Psoas muscle (tissue), 8 donors: ENCODE measurements at places on chromosomes 11 and 22. TPM values are rescaled to one million over a fixed set of nuclear protein-coding genes. Genes with fewer than 3 reads are reported as not detected.

The NXPE2 gene
- not detected for total RNA-seq

DNA sequence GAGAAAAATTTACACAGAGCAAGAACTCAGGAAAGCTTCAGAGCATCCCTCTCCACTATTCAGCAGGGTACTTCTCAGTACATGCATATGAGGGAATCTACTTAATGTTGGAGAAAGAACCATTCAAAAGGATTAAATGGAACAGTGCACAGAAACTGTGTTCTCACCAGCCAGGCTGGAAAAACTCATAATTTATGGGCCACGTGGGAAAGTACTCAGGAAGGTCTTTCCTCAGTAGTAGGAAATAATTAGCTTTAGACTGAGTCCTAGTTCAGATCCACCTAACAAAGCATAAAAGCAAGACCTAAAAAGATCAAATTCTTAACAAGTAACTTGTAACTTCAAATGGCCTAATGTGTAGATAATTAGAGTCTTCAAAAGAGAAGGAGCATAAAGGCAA is 134.0 kb downstream of the FAM76B start:
- no peak for DNase-seq
- no peaks in the 10 kb centered on the region for H3K27me3 ChIP-seq
- H3K4me3 ChIP-seq, result no peak overlapping the region
- no peak overlapping the region for H3K27ac ChIP-seq

DNA sequence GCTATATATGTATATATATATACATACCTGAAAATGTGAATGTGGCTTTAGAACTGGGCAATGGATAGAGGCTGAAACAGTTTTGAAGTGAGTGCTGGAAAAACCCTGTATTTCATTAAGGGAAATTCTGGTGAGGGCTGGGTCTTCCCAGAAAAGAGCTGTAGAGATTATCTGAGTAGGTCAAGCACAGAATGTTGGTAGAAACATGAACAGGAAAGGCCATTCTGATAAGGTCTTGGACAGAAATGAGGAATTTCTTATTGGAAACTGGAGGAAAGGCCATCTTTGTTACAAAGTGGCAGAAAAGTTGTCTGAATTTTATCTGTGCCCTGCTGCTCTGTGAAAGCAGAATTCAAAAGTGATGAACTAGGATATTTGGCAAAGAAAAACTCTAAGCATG is 25.4 kb downstream of the RTL6 start:
- H3K27me3 ChIP-seq, result no peaks in the 10 kb centered on the region
- H3K4me1 ChIP-seq, result no peaks in the 10 kb centered on the region
- no peak overlapping the region for H3K27ac ChIP-seq
- no peaks in the 10 kb centered on the region for H3K36me3 ChIP-seq
- no peak for DNase-seq
- H3K4me3 ChIP-seq, result no peak overlapping the region

The MUC5AC gene
- total RNA-seq, result 0.02 TPM

DNA sequence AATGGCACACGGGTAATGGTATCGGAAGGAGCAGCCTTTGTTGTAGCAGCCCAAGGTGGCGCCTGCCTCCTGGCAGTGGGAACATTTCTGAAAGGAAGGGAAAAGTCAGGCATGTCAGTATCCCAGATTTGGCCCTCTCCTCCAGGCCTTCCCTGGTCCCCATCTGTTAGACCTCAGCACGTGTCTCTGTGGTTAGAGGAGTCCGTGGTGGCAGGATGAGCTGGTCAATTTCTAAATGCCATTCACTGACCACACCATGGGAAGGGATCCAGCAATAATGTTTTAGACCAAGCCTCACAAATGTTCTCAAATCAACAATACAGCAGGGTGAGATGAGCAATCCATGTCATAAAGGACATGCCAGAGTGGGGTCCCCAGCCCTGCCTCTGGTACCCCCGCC is 49.0 kb upstream of the CYP2D6 start:
- DNase-seq, result no peak
- H3K27ac ChIP-seq, result no peak overlapping the region
- no peak overlapping the region for H3K4me3 ChIP-seq
- no peaks in the 10 kb centered on the region for H3K36me3 ChIP-seq

DNA sequence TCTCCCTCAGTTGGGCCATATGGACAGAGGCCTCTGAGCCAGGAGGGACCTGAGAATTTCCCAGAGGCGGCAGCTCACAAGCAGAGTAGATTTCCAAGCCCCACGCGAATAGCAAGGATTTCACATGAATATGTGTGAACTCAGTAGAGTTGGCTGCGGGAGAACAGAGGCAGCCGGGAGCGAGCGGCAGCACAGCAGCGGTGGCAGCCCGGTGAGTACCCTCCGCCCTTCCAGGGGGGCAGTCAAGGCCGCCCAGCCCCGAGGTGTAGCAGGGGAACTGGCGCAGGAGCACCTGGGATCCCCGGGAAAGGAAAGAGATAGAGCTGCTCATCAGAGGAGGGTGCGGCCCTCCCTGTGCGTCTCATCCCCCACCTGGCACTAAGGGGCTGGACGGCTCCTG is 8.4 kb upstream of the MS4A15 start:
- no peak overlapping the region for H3K4me3 ChIP-seq
- H3K36me3 ChIP-seq, result no peaks in the 10 kb centered on the region
- no peaks in the 10 kb centered on the region for H3K4me1 ChIP-seq
- H3K27ac ChIP-seq, result no peak overlapping the region
- H3K27me3 ChIP-seq, result peaks cover 10% of the 10 kb centered on the region
- no peak for DNase-seq

GRCh38 chr22:32699001-32699582 is 102.4 kb upstream of the TIMP3 start:
- H3K27me3 ChIP-seq, result no peaks in the 10 kb centered on the region
- H3K27ac ChIP-seq, result no peak overlapping the region
- DNase-seq, result peak; percentile 83
- H3K4me1 ChIP-seq, result no peaks in the 10 kb centered on the region

- H3K4me3 ChIP-seq, result no peak overlapping the region
- H3K27me3 ChIP-seq, result no peaks in the 10 kb centered on the region
- H3K27ac ChIP-seq, result no peak overlapping the region
- peaks cover 6% of the 10 kb centered on the region for H3K36me3 ChIP-seq
These were observed 12.3 kb downstream of the HYOU1 start for GRCh38 chr11:119044708-119045107.

DNA sequence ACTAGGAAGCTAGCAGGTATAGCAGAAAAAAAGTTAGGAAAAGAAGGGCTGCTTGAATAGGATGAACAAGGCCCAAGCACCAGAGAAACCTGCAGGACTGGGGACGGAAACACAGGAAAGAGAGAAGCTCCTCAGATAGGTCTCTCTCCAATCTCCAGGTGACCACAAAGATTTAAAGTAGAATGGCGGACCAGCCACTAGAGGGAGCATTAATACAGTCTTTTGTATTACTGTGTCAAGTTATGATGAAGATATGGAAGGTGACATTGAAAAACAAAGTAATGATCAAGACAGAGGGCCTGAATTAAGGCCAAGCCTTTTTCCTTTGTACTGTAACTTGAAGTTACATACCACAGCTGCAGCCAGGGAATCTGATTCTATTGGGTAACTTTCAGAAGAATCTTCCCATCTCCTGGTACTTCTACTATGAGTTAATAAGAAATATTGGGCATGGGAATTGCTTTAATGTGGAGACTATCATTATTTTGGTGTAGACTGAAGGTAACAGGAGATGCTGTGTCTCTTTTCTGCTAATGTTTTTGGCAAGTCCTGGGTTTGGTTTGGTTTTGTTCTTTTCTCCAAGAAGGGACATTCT is 33.8 kb downstream of the OR2AG2 start:
- no peak overlapping the region for H3K4me3 ChIP-seq
- H3K36me3 ChIP-seq, result no peaks in the 10 kb centered on the region
- H3K27ac ChIP-seq, result no peak overlapping the region
- no peaks in the 10 kb centered on the region for H3K27me3 ChIP-seq
- no peak for DNase-seq

The BRSK2 gene
- total RNA-seq, result 0.26 TPM

- peaks cover 6% of the 10 kb centered on the region for H3K4me1 ChIP-seq
- no peak for DNase-seq
- H3K36me3 ChIP-seq, result no peaks in the 10 kb centered on the region
- H3K27ac ChIP-seq, result no peak overlapping the region
- H3K27me3 ChIP-seq, result no peaks in the 10 kb centered on the region
- no peak overlapping the region for H3K4me3 ChIP-seq
These were observed 7.3 kb upstream of the ARAP1 start for GRCh38 chr11:72759468-72759985.

DNA sequence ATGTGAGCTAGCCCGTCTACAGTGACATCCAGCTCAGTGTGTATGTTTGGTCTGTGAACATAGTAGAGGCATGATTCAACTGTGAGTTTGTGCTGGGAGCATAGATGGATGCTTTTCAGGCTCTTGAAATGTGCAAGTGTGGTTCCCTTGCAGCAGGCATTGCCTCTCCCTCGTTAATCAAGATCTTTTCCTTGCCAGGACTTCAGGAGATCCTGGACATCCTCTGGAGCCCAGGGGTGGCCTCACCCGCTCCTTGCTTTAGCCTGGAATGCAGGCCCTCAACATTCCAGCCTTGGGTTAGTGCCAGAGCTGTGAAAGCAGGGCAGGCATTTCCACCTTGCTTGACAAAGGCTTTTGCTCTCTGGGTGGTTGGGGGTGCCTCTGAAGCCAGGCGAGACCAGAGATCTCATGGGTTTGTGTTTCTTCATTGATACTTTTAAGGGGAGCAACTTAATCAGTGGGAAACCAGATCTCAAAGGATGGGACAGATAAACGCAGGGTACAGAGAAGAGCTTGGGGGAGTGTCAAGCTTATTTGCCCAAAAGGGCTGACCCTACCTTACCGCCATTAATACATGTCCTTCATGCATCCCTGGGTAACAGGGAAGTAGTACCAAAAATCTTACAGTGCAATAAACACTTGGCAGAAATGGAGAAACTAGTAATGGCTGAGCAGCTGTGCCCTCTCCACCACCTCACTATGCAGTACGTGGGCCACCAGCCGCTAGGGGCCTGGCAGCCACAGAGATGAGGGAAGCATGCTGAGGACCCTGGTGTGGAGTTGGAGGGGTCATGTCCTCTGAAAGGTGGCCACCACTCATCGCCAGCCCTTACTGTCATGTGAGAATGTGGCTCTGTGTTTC is 72.1 kb downstream of the PTPRJ start:
- H3K4me1 ChIP-seq, result no peaks in the 10 kb centered on the region
- H3K27me3 ChIP-seq, result no peaks in the 10 kb centered on the region
- H3K36me3 ChIP-seq, result no peaks in the 10 kb centered on the region
- H3K4me3 ChIP-seq, result no peak overlapping the region
- DNase-seq, result no peak

DNA sequence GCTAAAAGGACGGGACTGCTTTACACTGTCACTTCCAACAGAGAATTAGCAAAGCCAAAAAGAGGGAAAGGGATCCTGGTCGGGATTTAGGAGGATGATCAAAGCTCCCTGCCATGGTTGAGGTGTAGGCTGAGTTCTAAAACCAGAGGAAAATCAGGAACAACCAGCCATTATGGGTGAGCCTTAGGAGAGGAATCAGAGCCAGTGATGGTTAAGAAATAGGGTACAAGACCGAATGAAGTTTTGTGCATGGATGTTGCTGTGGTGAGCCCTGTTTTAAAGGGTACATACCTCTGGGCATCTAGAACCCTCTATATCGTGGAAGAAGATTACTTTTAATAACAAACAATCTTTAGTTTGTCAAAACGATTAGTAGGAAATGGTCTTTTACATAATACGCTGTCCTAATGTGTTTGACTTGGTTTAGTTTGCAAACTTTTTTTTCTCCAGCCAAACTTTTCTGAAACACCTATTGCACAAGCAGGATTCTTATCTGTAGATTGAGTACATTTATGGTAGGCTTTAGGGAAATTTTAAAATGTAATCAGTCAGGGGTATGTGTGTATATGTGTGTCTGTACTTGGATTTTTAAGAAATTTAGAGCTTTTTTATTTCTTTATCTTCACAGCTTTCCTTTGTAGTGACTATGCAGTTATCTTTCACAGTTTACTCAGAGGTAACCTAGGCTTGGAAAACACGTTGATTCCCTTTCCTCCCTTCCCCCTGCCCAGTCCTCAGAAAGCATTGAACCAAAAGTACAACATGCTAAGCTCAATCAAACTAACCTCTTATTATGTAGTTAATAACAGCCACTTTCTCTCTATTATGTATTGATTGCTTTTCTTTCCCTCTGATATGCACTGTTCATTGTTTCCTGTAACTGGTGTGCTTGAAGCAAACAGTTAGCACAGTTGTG is 26.8 kb downstream of the TRIM44 start:
- no peaks in the 10 kb centered on the region for H3K27me3 ChIP-seq
- no peak for DNase-seq
- H3K27ac ChIP-seq, result no peak overlapping the region
- H3K4me3 ChIP-seq, result no peak overlapping the region
- peaks cover 4% of the 10 kb centered on the region for H3K36me3 ChIP-seq

GRCh38 chr11:83403691-83404389 is 117.7 kb upstream of the CCDC90B start:
- no peaks in the 10 kb centered on the region for H3K27me3 ChIP-seq
- H3K36me3 ChIP-seq, result no peaks in the 10 kb centered on the region
- H3K27ac ChIP-seq, result no peak overlapping the region
- DNase-seq, result no peak
- no peak overlapping the region for H3K4me3 ChIP-seq

- peak overlapping the region; percentile 86 for H3K27ac ChIP-seq
- H3K27me3 ChIP-seq, result no peaks in the 10 kb centered on the region
- DNase-seq, result no peak
- peaks cover 18% of the 10 kb centered on the region for H3K4me1 ChIP-seq
These were observed 337.4 kb downstream of the CADM1 start for GRCh38 chr11:115166820-115167219.

The OR2AG1 gene
- not detected for total RNA-seq

DNA sequence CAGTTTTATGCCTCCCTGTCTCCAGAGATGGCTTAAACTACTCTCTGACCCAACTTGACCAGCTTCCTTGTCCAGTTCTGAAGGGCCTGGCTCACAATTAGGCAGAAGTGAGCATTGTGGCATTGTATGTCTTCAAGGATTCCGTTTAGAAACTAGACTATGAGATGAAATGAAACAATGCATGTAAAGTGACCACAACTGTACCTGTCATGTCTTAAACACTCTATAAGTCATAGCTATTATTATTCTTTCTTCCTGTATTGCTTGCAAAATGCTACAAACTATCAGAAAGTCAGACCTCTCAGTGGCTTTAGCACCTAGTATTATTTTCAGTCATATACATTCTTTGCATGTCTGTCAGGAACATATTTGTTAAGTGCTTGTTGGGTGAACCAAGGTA is 127.9 kb upstream of the MTMR2 start:
- H3K27ac ChIP-seq, result no peak overlapping the region
- no peak overlapping the region for H3K4me3 ChIP-seq
- no peak for DNase-seq

- H3K27me3 ChIP-seq, result no peaks in the 10 kb centered on the region
- no peak for DNase-seq
- H3K4me3 ChIP-seq, result no peak overlapping the region
- no peak overlapping the region for H3K27ac ChIP-seq
These were observed 540.9 kb downstream of the RAB38 start for GRCh38 chr11:87634331-87634730.
